Transverse colon (tissue), 4 donors: ENCODE measurements at places on chromosomes 2 and 18. TPM values are rescaled to one million over a fixed set of nuclear protein-coding genes. Genes with fewer than 3 reads are reported as not detected.

The TUBA4B gene
- not detected for total RNA-seq

The TMEM182 gene
- total RNA-seq, result not detected

DNA sequence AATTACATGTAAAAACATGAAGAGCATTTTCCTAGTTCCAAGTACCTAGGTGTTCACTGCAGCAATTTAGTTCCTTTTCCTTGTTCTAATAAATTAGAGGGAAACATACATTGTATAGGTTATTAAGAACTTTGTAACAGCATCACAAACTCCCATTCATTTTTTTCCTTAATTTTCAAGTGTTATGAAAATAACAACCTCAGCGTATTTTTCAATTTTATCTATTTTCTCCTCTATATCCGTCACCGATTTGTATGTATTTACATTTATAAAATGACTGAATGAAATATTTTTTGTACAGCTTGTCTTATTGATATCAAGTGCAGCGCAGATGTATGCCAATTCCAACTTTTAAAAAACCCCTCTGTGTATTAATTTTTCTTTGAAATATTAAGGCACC lies 44.0 kb downstream of the ZCCHC2 start:
- DNase-seq, result no peak

DNA sequence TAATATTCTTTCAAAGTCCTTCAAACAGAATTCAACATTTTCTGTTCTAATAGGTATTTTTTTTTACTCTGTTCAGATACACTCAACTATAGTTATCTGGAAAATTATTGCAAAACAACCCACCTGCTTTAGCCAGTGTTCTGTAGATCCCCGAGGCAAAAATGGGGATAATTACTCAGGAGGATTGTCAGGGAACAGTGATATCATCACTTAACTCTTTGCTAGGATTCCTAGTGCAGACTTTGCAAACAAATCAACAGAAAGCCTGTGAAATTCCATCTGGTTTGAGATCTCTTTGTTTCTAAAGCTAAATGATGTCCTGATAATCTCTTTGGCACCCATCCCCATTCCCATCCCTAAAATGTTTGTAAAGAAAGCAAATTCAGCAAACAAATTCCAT lies 413.6 kb upstream of the MEIS1 start:
- no peak for DNase-seq

- no peak for DNase-seq
Measured at GRCh38 chr18:70139138-70139537, 66.3 kb downstream of the RTTN start.
